Fibroblast of skin of right quadriceps (primary cell): ENCODE measurements at places on chromosomes 3 and 15.
A peak's percentile ranks its signal among the peaks of the same experiment; 100 is the strongest.

- DNase-seq: peak; percentile 75
These were observed 31.1 kb downstream of the UMPS start for GRCh38 chr3:124761250-124761796.

GRCh38 chr15:78155355-78155939 lies 6.3 kb downstream of the IDH3A start:
- no peak for DNase-seq

- no peak for DNase-seq
These were observed 525 bp downstream of the MYH15 start for GRCh38 chr3:108509871-108510270.

DNA sequence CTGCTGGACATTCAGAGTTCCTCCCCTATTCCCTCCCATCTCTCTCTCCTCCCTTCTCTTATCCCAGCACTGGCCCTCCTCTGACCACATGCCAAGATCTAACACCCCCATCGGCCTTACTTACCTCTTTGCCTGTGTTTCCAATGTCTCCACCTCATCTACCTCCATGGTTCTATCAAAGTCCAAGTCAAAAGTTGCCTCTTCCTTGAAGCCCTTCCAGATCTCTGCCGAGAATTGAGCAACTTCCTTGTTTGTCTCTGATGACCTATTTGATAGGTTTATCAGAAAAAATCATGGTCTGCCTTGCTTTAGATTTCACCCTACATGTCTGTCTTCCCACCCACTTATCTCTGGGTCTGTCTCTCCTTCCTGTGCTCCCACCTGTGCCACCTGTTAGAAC lies 69.7 kb upstream of the ITGA11 start:
- DNase-seq: no peak

- peak; percentile 10 for DNase-seq
These were observed 10.0 kb upstream of the ST8SIA2 start for GRCh38 chr15:92383519-92384324.

DNA sequence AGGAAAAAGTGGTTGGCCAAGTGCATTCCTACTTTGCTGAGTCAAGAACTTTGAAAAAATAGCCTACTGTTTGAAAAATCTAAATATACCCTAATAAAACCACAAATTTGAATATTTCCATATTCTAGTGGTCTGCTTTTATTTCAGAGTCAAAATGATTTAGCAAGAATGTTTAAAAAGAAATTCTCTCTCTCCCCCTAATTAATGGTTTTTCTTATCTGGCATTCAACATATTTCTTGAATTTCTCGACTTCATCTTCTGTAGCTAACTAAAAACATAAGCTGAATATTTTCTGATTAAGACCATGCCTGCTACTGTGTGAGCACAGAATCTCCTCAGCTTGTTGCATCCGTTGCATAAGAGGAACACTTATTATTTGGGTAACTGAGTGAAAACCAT lies 563.5 kb upstream of the TBL1XR1 start:
- DNase-seq: peak; percentile 94

- no peak for DNase-seq
These were observed 3.8 kb downstream of the SELENOS start for GRCh38 chr15:101273534-101273933.

DNA sequence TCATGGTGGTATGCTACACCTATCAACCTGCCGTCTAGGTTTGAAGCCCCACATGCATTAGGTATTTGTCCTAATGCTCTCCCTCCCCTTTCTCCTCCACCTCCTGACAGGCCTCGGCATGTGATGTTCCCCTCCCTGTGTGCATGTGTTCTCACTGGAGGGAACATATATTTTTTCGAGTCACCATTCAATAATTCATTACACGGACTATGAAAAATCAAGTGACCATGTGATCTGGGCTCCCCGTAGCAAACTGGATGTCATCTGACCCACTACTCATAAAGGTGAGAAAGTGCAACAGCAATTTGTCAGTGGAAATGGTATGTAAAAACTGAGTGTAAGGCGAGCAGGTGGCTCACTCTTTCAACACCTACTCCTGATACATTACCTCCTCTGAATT lies 224.3 kb upstream of the RASGRP1 start:
- DNase-seq: no peak

DNA sequence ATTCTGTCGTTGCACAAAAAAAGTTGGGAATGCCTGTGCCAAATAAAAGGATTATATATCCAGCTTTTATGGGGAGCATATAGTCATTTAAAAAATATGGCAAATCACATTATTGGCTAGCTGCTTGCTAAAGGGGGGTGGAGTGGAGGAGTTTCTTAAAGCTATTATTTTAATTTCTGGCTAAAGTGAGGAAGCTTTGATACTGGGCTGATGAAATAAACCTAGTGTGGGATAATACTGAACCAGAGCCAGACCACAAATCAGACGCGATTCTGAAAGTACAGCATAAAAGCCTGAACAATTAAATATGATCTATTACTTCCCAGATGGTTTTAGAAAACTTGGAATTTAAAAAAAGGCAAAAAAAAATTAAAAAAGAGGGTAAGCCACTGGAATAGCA lies 14.4 kb downstream of the POLR2M start:
- DNase-seq: peak; percentile 79

- DNase-seq: peak; percentile 52
These were observed 123.4 kb upstream of the MB21D2 start for GRCh38 chr3:193040836-193041672.

DNA sequence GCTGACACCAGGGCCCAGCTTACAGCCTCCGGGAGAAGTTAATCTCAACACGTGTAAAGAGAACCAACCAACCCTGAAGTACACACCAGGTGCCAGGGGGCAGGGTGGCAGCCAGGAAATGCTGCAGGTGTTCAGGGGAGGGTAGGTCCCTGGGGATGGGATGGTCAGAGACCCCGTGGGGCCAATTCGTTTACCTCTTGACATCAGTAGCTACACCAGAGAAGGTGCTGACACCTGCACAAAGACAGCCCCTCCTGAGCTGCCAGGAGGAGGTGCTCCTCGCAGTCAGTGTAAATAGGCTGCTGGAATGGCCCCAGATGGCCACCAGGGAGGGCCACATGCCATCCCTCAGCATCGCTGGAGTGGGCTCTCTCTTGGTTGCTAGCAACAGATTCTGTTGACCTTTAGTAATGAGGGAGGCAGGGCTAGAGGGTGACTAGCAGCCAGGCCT lies 52.8 kb downstream of the CORO2B start:
- no peak for DNase-seq

GRCh38 chr3:27557411-27557810 lies 73.2 kb upstream of the SLC4A7 start:
- no peak for DNase-seq

GRCh38 chr3:194961571-194961970 lies 275.9 kb downstream of the FAM43A start:
- no peak for DNase-seq
